ENCODE measurements at places on chromosomes 1 and 21.

DNA sequence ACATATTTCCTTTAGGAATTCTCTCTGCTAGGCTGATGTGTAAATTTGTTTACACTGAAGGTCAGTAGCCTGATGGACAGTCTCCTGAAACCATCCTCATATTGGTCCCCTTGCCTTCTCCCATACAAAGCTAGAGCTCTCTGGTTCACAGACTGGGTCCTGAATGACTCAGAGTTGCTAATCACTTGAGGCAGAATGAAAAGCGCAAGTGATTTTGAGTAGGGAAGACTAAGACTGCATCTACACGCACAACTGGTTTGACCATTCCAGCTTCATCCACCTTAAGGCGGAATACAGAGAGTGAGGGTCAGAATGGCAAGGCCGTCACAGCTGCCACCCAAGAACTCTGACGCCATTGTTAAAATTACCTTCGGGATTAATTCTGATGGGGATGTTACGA is 70.2 kb upstream of the KIF26B start:
- no peak for DNase-seq

DNA sequence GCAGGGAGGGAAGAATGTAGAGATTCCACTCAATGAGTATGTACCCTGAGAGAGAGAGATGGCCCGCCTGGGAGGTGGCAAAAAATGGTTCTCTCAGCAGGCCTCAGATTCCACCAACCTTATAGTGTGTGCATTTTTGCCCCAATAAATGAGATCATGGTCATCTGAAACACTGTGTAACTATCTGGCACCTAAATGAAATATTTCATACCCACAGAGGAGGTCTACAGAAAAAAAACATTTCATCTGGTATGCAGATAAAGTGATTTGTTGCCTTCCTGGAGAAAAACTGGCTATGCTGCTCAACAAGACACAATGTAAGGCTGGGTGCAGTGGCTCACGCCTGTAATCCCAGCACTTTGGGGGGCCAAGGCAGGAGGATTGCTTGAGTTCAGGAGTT is 4.9 kb downstream of the TMCO2 start:
- no peak for DNase-seq

DNA sequence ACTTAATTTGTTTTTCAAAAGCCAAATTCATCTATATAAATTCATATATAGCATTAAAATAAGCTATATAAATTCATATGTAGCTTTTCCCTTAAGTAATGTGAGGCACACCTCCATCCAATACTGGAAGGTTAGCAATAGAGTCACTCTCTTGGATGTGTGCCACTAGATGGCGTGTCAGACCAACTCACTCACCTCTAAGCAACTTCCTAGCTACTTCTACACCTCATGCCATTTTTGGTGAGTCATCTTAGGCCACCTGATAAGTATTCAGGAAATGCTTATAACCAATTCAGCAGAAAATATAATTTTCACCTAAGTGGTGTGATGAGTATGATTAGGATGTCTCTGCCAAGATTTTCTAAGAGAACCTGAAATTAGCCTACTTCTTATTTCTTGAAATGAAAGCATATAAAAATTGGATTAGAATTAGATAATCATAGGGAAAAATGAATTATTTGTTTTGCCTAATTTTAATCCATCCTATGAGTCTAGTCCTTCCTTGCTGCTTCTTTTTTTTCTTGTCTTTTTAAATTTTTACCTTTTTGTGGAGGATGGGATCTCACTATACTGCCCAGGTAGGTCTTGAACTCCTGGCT is 34.4 kb upstream of the TADA1 start:
- peak; percentile 92 for DNase-seq

- DNase-seq = no peak
Measured at GRCh38 chr21:38211321-38211720, 45.5 kb upstream of the KCNJ15 start.

DNA sequence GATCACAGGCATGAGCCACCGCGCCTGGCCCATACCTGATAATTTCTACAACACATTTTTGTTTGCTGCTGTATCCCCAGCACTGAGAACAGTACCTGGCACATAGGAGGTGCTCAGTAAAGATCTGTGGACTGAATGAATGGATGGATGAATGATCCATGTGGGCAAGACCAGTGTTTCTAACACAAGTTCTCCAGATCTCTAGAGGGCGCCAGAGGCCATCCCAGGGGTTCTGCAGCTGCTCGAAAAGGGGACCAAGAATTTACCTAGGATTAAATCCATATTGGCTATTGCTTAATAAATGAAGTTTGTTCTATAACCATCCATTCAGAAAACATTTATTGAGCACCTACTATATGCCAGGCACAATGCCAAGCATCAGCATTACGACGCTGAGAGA is 167.7 kb downstream of the ACTL8 start:
- DNase-seq = peak; percentile 33

- DNase-seq = no peak
Measured at GRCh38 chr1:201360486-201360885, 17.0 kb downstream of the TNNT2 start.

DNA sequence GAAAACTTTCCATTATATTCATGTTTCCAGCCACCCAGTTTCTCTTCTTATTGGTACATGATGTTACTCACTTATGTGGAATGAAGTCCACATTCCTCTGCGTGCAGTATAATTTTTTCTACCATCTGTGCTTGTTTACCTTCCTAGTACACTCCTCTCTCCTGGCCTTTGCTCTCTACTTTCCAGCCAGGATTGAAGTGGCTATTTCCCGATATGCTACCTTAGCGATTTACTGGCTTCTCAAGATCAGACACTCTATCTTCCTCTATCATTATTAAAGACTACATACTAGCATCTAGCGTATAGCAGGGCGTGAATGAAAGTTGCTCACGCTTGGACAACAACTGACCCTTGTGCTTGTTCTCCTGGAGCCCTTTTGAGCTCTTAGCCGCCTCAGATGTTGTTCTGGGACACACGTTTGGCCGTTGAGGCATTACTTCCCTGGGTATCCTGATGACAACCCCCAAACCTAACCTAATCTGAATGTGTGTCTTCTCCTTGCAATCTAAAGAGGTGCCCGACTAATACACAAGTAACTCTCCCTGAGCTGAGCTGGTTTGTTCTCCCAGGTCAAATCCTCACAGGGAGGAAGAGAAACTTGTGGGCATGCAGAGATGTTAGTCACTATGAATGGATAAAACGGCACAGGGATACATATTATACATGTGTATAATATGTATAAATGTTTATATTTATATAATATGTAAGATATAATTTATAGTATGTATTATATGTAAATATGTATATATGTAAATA is 13.4 kb upstream of the MTARC2 start:
- DNase-seq = no peak

DNA sequence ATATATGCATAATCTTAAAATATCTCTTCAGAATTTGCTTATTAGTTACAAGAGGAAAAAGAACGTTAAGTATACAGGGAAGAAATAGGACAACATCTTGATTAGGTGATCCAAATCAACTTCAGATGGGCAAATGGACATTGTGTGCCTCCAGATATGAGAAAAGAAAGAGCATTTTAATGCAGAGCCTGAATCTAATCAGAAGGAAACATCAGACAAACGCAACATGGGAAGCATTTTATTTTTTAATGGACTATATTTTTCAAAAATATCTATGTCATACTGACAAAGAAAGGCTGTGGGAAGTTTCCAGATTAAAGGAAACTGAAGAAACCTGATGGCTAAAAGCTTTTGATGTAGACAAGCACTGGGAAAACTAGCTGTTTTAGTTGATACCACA is 51.3 kb upstream of the HOOK1 start:
- DNase-seq = no peak

- no peak for DNase-seq
Measured at GRCh38 chr1:60329651-60330050, 256.1 kb upstream of the C1orf87 start.

- DNase-seq = peak; percentile 91
Measured at GRCh38 chr21:33434770-33435360, 31.7 kb downstream of the IFNGR2 start.

GRCh38 chr1:247409869-247410544 is 6.0 kb upstream of the NLRP3 start:
- DNase-seq = no peak

DNA sequence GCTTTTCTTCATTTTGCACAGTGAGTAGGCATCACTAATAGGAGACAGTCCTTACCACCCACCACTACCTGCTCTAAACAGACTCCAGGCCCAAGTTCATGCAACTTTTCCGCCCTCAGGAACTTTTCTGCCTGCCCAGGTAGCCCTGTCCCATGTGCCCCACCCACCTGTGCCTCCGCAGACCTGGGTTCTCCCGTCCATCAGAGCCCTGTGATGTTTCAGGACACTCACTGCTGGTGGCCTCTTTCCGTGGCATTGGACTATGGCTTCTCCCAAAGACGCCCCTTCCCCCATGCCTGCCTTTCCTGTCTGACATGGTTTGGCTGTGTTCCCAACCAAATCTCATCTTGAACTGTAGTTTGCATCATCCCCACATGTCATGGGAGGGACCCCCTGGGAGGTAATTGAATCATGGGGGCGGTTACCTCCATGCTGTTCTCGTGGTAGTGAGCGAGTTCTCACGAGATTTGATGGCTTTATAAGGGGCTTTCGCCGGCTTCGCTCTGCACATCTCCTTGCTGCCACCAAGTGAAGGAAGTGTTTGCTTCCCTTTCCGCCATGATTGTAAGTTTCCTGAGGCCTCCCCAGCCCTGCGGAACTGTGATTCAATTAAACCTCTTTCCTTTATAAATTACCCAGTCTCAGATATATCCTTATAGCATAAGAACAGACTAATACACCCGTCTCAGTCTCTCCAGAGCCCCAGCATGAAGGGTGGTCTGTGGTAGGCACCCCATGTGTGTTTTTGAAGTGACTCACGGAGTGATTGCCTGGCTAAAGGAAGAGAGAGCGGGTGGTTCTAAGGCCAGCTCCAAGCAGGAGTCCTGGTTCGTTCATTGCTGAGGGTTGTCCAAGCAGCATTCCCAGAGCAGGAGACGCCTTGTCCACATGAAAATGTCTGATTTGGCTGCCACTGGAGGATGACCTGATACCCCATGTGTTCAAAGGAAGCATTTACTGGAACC is 86.0 kb upstream of the ZBTB40 start:
- DNase-seq = no peak

DNA sequence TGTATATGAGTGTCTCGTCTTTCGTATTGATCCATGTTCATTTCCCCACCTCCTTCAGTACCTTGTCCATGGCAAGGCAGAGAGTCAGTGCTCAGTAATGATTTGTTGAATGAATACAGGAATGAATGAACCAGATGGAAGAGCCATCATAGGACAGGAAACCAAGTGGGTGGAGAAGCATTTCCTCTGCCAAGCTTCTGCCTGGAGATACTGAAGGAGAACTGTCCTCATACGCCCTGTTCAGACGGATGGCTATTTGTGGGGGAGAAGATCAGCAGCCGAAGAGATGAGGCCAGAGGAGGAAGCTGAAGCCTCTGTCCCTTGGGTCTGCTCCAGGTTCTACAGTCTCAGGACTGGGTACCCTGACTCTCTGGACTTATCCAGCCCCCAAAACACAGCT is 5.8 kb downstream of the FAM43B start:
- DNase-seq = no peak

DNA sequence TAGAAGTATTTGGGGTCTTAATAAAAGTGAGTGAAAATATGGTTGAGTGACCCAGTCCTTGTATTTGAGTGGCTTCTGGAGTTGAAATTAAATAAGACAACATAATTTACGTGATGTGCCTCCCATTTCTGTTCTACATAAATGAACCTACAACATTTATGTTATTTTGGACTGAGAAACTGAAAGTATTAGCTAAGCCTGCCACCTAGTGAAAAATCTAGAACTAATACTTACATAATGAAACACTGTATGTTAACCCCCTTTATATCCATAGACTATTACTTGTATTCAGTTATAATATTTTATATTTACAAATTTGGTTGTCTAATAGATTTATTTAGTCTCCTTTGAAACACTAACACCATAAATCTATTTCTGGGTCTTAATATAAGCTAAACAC is 298.9 kb downstream of the KCNT2 start:
- DNase-seq = peak; percentile 74

GRCh38 chr1:21704145-21704544 is 35.0 kb upstream of the RAP1GAP start:
- no peak for DNase-seq

GRCh38 chr1:47590523-47591225 is 152.8 kb downstream of the FOXD2 start:
- DNase-seq = no peak

- DNase-seq = no peak
Measured at GRCh38 chr1:10860682-10861081, 64.2 kb upstream of the CASZ1 start.

DNA sequence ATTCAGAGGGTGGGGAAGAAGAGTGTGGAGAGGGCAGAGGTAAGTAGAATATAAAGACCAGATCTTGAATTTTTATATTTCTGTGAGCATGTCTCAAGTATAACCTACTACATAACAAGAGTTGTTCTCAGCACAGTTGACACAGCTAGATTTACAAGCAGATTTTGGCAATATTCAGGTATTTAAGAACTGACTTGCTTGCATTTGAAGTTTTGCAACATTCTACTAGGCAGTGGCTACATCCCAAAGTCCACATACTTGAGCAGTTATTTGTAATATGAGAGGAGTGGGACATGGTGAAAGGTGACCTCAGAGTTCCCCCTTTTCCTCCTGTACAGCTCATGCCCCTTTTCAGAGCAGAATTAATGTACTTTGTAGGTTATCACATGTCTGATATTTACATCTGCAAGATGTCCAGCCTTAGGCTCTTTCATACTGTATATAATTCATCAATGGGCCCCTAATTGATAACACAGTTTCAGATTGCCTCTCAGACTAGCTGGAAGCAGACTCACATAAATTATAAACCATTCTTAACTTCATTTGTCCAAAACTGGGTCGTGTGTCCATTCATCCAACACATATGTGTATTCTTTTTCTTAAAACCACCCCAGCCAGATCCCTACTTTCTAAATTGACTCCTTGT is 136.7 kb upstream of the RAVER2 start:
- no peak for DNase-seq

DNA sequence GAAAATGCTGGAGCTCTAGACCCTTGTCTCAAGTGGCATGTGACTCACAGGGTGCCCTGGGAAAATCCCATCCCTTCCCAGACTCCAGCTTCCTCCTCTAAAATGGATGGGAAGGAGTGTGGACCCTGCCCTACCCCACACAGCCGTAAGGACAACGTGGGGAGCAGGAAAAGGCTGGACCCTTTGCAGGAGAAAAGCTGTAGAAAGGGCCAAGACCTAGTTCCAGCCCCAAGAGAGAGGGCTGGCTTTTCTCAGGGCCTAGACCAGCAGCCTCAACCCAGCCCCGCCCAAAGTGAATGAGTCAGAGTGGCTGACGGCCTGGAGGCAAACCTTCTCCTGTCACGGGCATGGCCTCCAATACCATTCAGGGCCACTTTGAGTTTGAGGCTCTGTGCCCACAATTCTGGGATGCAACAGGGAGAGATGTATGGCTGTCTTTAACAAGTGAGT is 1.1 kb downstream of the LAMB3 start:
- peak; percentile 74 for DNase-seq

DNA sequence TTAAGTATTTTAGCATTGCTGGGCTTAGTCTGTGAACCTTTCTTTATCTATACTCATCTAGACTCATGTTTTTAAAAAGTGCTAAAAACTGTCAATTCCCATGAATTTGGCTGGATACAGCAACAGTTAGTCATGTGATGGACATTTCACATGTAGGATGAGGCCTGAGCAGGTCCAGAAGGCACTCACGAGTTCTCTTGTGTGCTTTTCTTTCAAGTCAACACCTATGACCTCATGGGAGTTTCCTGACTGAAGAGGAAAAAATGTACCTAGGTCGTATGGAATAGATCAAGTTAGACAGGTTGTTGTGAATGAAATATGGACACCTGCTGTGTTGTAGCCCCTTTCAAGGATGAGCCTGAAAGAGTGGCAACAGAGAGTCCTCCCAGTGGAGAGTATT is 394.2 kb downstream of the DUSP10 start:
- DNase-seq = no peak

- peak; percentile 84 for DNase-seq
Measured at GRCh38 chr1:161166669-161167548, 683 bp downstream of the PPOX start.

- DNase-seq = no peak
Measured at GRCh38 chr21:41861255-41861654, 17.9 kb downstream of the PRDM15 start.
